ENCODE measurements at places on chromosomes 4 and X. TPM values are rescaled to one million over a fixed set of nuclear protein-coding genes. Genes with fewer than 3 reads are reported as not detected.

DNA sequence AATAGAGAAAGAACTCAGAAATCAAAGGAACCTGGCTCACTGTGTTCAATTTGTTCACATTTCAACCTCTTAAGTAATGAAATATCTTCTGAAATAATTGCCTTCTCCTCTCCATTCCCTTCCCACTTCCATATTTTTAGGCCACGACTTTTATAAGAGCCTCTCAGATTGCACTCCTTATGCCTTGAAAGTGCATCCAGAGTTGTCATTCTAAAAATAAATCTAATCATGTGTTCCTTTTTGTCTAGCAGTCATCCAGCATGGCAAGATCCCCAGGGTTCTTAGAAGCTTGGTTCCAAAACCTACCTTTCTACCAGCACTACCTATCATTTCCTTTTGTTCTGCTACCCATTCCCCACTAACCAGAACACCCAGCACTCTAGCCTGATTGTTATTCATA is 42.4 kb upstream of the RPA4 start:
- no peak overlapping the region for H3K27ac ChIP-seq
- DNase-seq: no peak
- no peaks in the 10 kb centered on the region for H3K36me3 ChIP-seq
- no peak overlapping the region for H3K4me3 ChIP-seq
- H3K27me3 ChIP-seq: no peaks in the 10 kb centered on the region

GRCh38 chrX:70079297-70079696 is 17.0 kb downstream of the OTUD6A start:
- DNase-seq: no peak
- peaks cover 1% of the 10 kb centered on the region for H3K27me3 ChIP-seq
- no peaks in the 10 kb centered on the region for H3K36me3 ChIP-seq
- no peak overlapping the region for H3K4me3 ChIP-seq

GRCh38 chr4:58767598-58767997 is 1657.4 kb upstream of the IGFBP7 start:
- H3K27ac ChIP-seq: no peak overlapping the region
- no peak for DNase-seq
- no peaks in the 10 kb centered on the region for H3K36me3 ChIP-seq
- no peaks in the 10 kb centered on the region for H3K4me1 ChIP-seq
- H3K4me3 ChIP-seq: no peak overlapping the region

- no peak overlapping the region for H3K4me3 ChIP-seq
- no peak for DNase-seq
- no peaks in the 10 kb centered on the region for H3K27me3 ChIP-seq
- no peak overlapping the region for H3K27ac ChIP-seq
- no peaks in the 10 kb centered on the region for H3K4me1 ChIP-seq
These were observed 9.7 kb upstream of the ADRA2C start for GRCh38 chr4:3756343-3757059.

TMEM271 gene
- total RNA-seq: not detected

All from activated CD4-positive, alpha-beta memory T cell treated with anti-CD3 and anti-CD28 coated beads, Interleukin-2, amount 10 ng/mL, durations not matched to agents 7 days and 5 days (primary cell).